Activated CD4-positive, CD25-positive, alpha-beta regulatory T cell (primary cell): ENCODE measurements at places on chromosomes 5 and 9.

- DNase-seq: no peak
These were observed 112.2 kb downstream of the MRPL36 start for GRCh38 chr5:1687301-1687970.

DNA sequence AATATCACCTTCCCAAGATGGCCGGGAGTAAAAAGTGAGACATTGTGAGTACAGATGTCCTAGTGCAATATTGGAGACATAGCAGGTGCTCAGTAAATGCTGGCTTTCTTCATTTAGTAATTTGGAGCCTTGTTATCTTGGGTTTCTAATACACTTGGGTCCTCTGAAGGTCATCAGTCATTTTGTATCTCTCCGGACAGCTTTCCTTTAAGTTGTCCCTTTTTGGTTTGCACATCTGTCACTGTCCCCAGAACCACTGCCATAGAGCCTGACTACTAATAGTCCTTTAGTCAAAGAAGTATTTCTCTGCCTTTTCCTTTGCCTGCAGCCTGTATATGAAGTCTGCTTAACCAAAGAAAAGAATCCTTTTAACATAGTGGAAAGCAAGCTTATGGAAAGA, 7.8 kb upstream of the ANGPTL2 start:
- no peak for DNase-seq

GRCh38 chr5:67799732-67800234, 415.8 kb upstream of the PIK3R1 start:
- no peak for DNase-seq

GRCh38 chr9:130824079-130824478, 11.0 kb upstream of the ABL1 start:
- DNase-seq: no peak

GRCh38 chr5:74295141-74295540, 345.4 kb downstream of the ENC1 start:
- no peak for DNase-seq

DNA sequence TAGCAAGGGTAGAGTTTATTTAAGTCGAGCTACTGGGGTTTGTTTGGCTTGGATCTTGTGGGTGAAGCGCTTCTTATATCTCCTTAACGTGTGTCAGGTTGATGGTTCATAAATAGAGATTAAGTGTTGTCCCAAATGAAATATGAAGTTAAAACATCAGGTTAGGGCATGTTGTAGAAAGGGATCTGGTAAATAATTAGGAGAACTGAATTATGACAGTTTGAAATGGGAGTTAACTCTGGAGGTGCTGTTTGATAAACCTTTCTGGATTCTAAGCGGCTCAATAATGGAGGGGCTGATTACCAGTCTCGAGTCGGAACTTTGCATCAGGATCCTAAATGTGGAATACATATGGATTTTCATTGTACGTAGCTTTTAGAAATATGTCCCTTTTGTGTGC, 717.0 kb upstream of the WWC1 start:
- DNase-seq: no peak

DNA sequence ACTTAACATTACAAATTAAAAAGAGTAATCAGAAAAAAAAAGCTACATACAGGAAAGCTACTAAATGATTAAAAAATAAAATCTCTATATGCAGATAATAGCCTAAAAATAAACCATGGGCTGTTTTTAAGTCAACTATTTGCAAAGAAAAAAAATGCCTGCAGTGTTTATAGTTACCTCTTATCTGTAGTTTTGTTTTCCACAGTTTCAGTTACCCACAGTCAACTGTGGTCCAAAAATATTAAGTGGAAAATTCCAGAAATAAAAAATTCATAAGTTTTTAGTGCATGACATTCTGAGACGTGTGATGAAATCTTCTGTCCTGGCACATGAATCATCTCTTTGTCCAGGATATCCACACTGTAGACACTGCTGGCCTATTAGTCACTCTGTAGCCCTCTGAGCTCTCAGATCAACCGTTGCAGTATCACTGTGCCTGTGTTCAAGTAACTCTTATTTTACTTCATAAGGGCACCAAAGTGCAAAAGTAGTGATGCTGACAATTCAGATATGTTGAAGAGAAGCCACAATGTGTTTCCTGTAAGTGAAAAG, 59.2 kb downstream of the PRELID2 start:
- DNase-seq: no peak

DNA sequence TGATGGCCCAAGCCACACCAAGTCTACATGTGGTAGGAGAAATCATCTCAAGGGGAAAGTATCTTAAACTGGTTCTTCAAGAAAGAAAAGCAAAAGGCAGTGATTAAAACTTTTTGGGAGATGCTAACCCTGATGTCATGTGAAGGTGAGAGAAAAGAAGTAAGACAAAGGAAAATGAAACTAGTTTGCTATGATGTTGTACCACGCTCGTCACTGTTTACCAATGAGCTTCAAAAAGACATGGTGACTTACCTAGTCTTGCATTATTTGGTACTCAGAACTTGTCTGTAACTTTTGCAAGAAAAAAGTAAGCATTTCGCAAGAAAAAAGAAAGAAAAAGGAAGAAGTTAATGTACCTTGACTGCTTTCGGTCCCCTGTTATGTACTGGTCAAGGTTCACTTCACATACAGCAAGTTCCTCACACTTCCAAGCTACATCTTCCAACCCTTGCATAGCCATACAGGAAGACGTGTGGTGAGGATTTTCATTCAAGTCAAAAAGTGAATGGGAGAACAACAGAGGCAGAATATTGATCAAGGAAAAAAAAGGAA, 739.3 kb downstream of the NR2F1-AS1 start:
- DNase-seq: no peak

- no peak for DNase-seq
These were observed 101.3 kb downstream of the FBXL7 start for GRCh38 chr5:15601274-15601673.

- DNase-seq: no peak
These were observed 140.2 kb downstream of the SEC61B start for GRCh38 chr9:99362321-99362720.

- no peak for DNase-seq
These were observed 845.2 kb upstream of the CDH18 start for GRCh38 chr5:20833081-20833627.

- DNase-seq: no peak
These were observed 279.1 kb upstream of the EFNA5 start for GRCh38 chr5:107949688-107950341.

DNA sequence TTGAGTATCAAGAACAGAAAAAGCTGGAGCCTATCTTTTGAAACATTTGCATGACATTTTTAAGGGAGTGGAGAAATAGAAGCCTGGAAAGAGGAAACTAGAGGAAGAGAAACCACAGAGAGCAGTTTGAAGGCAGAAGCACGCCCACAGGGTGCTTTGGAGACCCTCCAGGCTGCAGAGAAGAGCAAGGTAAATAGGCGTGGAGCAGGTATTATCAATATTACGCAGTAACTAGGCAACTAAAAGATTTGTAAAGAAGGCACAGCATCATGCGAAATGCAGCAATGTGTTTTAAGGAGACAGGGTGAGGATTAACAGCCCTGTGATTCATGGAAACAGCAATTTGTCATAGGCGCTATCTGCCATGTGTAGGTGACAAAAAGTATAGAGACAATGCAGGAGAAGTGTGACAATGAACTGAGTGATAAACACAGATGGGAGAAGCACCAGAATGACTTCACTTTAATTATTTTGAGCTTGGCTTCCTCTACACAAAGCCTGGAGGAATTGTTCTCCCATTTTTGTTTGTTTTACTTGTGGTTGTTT, 281.2 kb downstream of the BRINP1 start:
- no peak for DNase-seq

GRCh38 chr5:153699035-153699434, 208.6 kb downstream of the GRIA1 start:
- no peak for DNase-seq

DNA sequence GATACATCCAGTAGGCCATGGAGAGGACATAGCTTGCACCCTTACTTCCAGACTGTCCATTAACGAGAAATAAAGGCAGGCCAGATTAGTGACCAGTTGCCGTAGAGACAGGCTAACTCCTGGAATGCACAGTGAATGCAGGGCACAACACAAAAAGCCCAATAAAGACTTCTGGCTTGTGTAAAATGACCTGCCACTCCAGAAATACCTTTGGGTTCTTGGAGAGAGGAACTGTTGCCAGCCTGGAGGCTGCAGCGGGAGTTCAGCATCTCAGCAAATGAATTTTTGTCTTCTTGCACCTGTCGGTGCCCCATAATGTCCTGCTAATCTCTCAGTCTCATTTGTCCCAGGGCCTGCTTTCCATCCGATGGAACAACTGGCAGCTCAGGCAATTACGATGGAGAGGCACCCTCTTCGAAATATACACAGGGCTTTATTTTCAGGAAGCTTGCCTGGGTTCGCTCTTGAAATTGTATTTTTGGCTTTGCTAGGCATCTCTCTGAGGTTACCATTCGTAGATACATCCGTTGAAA, 538.8 kb upstream of the ZNF462 start:
- DNase-seq: no peak

- DNase-seq: no peak
These were observed 32.8 kb upstream of the TGFBI start for GRCh38 chr5:135995976-135996375.

DNA sequence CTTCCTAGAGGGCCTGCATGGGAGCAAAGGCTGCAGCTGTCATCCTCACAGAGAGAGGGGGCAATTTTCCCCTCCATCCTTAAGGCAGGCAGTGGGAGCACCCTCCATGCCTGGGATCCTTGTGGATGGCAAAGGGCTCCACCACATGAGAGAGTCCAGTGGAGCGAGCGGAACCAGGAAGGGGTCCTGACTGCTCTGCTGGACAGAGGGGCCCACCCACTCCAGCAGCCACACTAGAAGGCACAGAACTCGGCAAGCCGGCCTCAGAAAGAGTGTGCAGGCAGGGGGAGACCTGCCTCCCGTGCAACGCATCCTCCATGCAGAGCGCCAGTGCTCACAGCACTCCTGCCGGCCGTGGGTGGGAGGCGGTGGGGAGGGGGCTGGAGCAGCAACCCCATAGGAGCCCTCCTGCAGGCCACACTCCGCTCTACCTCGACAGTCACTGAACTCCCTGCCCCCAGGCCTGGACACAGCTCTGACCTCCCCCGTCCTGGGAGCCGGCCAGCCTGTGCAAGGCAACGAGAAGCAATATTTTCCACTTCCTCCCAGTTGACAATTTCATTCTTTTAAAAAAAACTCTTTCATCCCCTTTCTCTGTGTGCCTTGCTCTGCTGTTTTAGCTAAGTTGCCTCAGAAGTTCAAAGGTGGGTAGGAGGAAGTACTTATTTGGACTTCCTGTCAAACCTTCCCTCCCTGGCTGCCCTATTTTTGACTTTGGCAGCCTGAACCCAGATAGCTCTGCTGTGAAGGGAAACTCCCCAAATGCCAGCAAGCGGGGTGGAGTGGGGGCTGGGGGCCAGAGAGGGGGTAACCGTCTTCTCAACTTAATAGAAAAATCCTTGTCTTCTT, 5.3 kb upstream of the LCP2 start:
- no peak for DNase-seq

GRCh38 chr9:131043087-131043486, 34.1 kb downstream of the LAMC3 start:
- DNase-seq: no peak

DNA sequence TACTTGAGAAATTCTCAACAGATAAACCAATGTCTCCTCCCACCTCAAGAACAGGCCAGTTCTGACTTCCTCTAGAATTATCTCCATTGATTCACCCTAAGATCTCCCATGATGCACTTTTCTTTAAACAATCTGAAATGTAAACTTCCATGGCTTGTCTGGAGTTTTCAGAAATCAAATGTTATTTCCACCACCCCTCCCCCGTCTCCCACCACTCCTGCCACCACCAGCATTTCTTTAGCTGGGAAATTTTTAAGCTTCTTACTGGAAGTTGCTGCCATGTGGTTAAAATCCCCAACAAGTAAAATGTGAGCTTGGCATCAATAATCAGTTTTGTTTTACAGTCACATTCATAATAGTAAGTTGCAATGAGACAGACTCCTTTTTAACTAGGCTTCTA, 32.8 kb upstream of the BASP1 start:
- DNase-seq: no peak

DNA sequence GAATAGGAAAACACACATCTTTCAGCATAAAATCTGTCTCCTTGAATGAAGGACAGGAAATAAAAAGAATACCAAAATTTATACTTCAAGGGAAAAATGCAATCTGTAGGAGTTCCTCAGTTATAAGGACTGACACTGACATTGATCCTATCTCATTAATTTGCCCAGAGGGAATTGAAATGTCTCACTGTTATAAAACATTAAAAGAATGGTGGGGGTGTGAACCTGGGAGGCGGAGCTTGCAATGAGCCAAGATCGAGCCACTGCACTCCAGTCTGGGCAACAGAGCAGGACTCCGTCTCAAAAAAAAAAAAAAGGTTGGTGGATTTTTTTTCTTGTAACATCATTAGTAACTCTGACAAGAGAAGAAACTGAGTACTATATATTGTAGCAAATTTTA, 60.8 kb downstream of the TTLL11 start:
- no peak for DNase-seq
